Naive thymus-derived CD4-positive, alpha-beta T cell (primary cell): ENCODE measurements at places on chromosomes 5 and 9. TPM values are rescaled to one million over a fixed set of nuclear protein-coding genes. Genes with fewer than 3 reads are reported as not detected.

Gene RANBP17
- total RNA-seq: not detected

Gene FOXD4L4
- not detected for total RNA-seq

Gene C9orf50
- not detected for total RNA-seq

Gene NOXA1
- total RNA-seq: 5.1 TPM

Gene AJM1
- 0.81 TPM for total RNA-seq

Gene CANX
- 337 TPM for total RNA-seq

Gene CRB2
- not detected for total RNA-seq

Gene SKP2
- 28.3 TPM for total RNA-seq

Gene C5orf58
- not detected for total RNA-seq

Gene WNK2
- 0.44 and 0.69 TPM in 2 replicates for total RNA-seq

Gene FLT4
- 3.3 TPM for total RNA-seq

Gene FOXD4L3
- total RNA-seq: not detected

Gene SUB1
- total RNA-seq: 304 TPM

DNA sequence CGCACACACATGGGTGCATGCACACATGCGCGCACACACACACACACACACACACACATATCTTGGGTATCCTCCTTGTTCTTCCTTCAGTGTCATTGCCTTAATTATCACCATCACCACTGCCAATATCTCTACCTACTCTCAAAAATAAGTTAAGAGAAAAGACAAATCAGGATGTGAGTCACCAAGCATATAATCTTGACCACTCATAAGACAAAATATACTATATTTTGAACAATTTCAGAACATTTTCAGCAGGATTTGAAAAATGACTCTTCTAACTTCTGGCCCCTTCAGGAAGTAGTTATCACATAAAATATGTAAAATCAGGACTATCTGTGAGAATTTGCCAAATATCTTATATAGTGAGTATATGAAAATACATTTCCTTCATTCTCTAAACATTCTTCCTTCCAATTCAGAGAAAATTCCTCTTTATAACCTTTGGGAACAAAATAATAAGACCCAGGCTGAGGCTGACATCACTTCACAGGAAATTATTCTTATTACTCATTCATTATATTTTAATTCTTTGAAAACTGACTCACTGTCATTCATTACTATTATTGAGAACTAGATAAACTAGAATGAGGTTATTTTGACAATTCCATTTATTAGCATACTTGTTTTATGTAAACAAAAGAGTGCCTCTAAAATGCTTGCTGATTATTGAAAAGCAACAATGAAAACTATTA is 772.0 kb upstream of the ACO1 start:
- DNase-seq: no peak

GRCh38 chr9:4489919-4490704 is at the start of gene SLC1A1:
Gene SLC1A1 (plus strand): TSS chr9:4490468. CDS start chr9:4490680, 212 bp downstream.
- peak; percentile 22 for DNase-seq

GRCh38 chr5:75275756-75276155 is 39.1 kb upstream of the ANKRD31 start:
- DNase-seq: no peak

DNA sequence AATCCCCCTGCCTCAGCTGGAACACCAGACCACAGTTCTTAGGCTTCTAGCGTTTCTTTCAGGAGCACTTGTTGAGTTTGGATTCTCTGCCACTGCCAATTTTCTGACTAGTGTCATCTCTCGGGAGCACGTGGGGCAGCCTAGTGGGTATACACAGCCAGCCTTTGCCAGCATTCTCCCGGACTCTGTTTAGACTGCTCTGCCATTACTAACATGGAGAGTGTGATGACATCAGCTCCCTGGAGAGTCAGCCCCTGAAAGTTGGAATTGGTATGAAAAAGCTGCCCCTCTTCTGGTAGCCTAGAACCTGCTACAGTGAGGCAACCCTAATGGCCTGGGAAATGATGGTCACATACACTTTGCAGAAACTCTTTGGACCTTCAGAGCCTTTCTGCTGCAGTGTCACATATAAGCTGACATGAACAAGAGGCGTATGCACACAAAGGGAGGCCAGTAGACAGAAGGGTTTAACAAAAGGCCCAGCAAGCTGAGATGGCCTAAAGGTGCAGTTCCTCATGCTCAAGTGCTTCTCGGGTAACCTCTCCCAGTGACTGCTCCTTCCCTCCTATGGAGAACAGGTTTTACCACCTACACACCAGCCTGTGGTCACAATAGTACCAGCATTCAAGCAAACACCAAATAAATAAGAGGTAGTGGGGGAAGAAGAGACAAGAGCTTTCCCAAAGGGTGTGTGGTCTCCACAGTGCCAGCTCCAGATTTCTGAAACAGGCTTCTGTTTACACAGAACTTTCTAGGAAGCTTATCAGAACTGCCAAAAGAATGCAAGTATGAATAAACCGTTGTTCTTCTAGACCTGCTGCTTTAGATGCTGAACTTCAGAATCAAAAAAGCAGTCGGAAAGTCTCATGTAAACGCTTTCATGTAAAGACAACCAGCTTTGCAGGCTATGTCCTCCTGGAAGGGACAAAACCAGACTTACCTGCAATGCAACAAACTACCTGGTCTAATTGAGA is 16.5 kb downstream of the SPACA9 start:
- no peak for DNase-seq

DNA sequence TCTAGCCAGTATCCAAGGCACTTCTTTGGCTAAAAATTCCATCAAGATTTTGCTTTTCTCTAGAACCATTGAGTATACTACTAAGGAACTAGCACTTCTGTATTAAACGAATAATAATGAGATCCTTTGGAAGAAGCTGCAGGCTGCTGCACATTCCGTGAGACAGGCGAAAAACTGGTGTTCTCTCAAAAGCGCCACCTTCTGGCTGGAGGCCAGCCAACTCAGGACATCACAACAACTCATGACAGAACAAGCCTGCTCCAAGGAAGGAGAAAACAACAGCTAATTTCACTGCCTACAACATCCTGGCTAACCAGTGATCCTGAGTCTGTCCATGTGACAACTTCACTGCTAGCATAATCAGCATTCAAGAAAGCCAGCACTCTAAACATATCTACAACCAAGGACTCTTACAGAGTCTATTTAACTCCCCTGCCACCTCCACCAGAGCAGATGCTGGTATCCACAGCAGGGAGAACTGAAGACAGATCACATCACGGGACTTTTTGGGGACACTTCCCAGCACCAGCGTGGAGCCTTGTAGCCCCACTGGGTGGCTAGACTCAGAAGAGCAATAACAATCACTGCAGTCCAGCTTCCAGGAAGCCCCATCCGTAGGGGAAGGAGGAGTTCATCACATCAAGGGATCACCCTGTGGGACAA is 150.5 kb downstream of the YTHDC2 start:
- no peak for DNase-seq

GRCh38 chr5:173878224-173878967 is 9.8 kb upstream of the CPEB4 start:
- no peak for DNase-seq

DNA sequence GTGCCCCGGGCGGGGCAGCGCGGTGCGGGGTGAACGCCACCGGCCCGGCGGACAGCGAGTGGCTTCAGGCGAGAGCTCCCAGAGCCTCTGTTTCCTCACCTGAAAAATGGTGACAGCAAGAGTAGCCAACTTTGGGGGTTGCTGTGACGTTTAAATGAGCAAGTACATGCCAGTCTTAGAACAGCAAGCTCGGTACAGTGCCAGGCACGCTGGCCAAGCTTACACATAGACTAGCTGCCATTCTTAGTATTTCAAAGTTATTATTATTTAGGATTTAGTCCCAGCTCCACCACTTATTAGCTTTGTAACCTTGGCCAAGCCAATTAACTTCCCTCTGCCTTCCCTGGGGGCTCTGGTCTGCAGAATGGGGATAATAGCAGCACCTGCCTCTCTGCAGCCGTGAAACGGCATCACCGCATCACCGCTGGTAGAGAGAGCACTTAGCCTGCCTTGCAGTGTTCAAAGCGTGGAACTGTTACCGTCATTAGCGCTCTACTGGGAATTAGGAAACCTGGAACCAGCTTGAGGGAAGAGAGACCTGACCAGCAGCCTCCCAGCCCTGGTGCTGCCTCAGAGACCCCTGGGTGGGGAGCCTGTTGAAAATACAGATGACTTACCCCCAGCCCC is at the start of gene C9orf50:
C9orf50 (minus strand) TSS at position 433 of the 627 bp plus-strand sequence. CDS start 527 bp downstream, outside the sequence.
- DNase-seq: no peak

- no peak for DNase-seq
Measured at GRCh38 chr9:19768798-19769197, 20.0 kb downstream of the SLC24A2 start.

- no peak for DNase-seq
Measured at GRCh38 chr9:9743822-9744221, 869.0 kb downstream of the PTPRD start.

- no peak for DNase-seq
Measured at GRCh38 chr5:72380492-72381274, 60.5 kb downstream of the PTCD2 start.

DNA sequence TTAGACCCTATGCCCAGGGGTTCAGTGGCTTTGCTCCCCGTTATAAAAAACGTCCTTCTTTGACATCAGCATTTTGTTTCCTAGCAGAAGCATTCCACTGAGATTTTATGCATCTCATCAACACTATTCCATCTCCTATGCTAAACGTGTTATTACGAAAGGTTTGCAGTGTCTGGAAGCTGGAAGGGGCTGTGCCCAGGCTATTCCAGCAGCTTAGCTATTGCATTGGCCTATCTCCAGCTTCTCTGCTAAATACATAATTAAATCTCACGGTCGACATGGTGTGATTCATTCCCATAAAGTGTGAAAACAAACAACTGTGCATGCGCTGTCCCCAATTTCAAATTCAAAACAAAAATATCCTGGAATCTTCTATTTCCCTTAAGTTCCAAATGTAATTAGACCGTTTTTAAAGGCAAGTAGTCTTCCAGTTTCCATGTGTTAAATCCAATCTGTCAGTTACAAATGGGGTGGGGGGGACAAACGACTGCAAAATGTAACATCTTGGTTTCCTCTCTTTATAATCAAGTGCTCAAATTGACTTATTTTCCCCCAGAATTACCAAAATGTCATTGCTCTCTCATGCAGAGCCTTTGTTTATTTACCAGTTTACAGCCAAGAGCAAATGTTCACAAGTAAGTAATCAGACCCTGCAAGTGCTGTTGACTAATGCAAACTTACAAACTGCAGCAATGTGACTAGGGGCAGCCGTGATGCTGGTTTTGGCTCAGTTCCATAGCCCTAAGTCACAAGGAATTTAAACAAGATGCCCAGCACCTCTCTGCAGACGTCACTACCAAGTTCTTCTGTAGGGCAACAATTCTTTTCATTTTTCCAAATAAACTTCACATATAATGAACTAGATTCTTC is 212.3 kb upstream of the RORB start:
- DNase-seq: no peak

- no peak for DNase-seq
Measured at GRCh38 chr5:25544652-25545249, 900.0 kb upstream of the CDH10 start.

DNA sequence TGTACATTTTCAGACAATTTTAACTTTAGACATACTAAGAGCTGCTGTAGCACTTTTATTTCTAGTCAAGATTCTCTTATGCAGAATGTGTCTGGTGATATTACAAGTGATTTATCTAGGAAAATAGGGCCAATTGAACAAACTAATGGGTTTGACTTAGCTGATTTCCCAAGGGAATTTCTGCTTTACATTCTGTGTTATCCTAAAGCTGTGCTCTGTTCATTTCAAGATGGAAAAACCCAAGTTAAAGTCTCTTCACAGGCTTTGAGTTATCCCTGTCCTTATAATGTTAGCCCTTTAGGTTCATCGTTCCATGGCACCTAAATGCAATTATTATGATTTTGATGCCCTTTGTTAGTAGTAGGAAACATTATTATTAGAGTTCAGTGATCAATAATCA is 704.9 kb upstream of the CDH18 start:
- no peak for DNase-seq

GRCh38 chr9:92965061-92965758 is 17.9 kb downstream of the FGD3 start:
- DNase-seq: no peak

GRCh38 chr9:95077766-95078370 is 239.6 kb downstream of the FANCC start:
- no peak for DNase-seq

GRCh38 chr9:84466580-84467285 is 126.2 kb upstream of the SLC28A3 start:
- no peak for DNase-seq

- no peak for DNase-seq
Measured at GRCh38 chr9:130017076-130017475, 25.9 kb downstream of the FNBP1 start.

- no peak for DNase-seq
Measured at GRCh38 chr5:57476601-57477056, 6.0 kb downstream of the ACTBL2 start.

GRCh38 chr5:153573326-153574033 is 83.0 kb downstream of the GRIA1 start:
- no peak for DNase-seq

GRCh38 chr9:117488659-117489058 is 73.8 kb upstream of the ASTN2 start:
- DNase-seq: no peak

- DNase-seq: no peak
Measured at GRCh38 chr5:149297340-149298025, 25.8 kb downstream of the AFAP1L1 start.

GRCh38 chr5:24598956-24599355 is 45.8 kb downstream of the CDH10 start:
- DNase-seq: no peak

- DNase-seq: no peak
Measured at GRCh38 chr9:116124472-116125040, 29.0 kb upstream of the PAPPA start.

GRCh38 chr9:4080921-4081895 is 218.7 kb downstream of the GLIS3 start:
- DNase-seq: no peak

- DNase-seq: no peak
Measured at GRCh38 chr5:179258001-179258921, 87.0 kb downstream of the ADAMTS2 start.

- no peak for DNase-seq
Measured at GRCh38 chr5:132431632-132432031, 58.9 kb downstream of the IRF1 start.

GRCh38 chr5:73764586-73764985 is 138.6 kb downstream of the ARHGEF28 start:
- DNase-seq: no peak

- DNase-seq: peak; percentile 5
Measured at GRCh38 chr5:14869668-14870164, 1.9 kb downstream of the ANKH start.

DNA sequence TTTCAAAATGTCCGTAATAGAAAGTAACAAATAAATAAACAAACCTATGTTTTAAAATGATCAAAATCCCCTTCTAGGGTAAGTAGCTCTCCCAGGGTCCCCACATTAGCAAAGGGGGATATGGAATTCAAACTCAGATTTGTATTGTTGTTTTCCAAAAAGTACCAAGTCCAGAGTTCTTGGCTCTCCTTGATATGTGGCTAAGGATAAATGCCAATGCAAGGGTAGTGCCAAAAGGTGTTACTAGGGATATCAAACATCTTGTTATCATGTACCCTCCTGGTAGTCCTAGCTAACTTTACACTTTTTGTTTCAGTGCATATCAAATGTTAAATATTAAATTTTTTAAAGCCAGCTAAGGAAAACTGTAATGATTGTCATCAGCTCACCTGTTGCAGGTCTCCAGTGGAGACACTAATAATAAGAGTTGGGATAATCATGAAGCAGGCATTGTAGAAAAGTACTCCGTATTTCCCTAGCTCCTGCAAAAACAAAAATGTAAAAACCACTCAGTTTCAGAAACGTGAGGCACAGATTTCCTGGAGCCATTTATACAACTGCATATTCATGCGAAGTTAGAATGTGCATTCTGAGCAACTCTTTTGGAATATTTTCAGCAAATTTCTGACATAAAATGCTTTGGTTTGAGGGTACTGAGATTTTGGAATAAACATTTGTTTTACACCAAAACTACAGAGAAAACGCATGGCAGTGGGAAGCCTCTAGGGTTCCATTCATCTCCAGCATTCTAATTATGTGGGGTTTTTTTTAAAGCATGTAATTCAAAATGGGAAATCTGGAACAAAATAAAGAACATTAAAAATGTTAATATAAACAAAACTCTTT is 39.8 kb downstream of the SLC35D2 start:
- DNase-seq: no peak
